Activated CD8-positive, alpha-beta memory T cell treated with anti-CD3 and anti-CD28 coated beads, Interleukin-2, amount 50 U/mL, for 4 hours (primary cell): ENCODE measurements at places on chromosomes 5 and 9.

GRCh38 chr9:30913331-30913730 lies 1471.1 kb upstream of the ACO1 start:
- no peak for DNase-seq

DNA sequence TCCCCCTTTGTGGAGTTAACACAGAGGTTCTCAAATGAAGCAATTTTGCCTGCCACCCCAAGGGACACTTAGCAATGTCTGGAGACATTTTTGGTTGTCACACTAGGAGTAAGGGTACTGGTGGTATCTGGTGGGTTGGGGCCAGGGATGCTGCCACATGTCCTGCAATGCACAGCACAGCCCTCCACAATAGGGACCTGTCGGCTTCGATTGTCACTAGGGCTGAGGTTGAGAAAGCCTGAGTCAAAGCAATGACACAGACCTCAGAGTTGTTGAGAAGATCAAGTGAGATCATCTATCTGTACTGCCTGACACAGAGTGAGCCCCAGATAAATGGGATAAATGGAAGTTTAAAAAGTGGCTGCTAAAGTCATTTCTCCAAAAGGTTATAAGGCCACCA lies 249.2 kb upstream of the KLF4 start:
- DNase-seq, result no peak

DNA sequence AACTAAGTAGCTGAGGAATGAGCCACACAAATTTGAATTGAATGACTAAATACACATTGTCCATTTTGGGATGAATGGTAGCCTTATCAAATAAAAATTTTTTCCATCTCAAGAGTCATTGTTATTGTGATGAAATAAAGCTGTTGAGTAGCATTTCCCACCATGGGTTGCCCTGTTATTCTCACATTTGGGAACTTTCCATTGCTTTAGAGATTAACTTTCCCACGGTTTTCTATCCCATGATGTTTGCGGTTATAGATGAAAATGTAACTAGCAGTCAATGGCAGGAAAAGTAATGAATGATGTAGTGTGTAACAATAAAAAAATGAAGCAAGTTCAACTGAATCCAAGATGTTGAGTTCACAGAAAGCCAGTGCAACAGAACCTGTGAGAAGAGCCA lies 59.9 kb upstream of the PLPP1 start:
- no peak for DNase-seq

- DNase-seq, result no peak
These were observed 486.8 kb downstream of the PSAT1 start for GRCh38 chr9:78783743-78784142.
